SK-N-SH (cell line): ENCODE measurements at places on chromosomes 12 and 14. TPM values are rescaled to one million over a fixed set of nuclear protein-coding genes. Genes with fewer than 3 reads are reported as not detected.

PIANP gene
- 5.9 and 9.9 TPM in 2 replicates for polyA plus RNA-seq

MGAT4C gene
- polyA plus RNA-seq = 0.02 and 0.07 TPM in 2 replicates

CLEC14A gene
- polyA plus RNA-seq = 0.02 TPM in 1 of 2 replicates, not detected in the other

OR5AU1 gene
- polyA plus RNA-seq = not detected in 2 replicates

SPRYD3 gene
- polyA plus RNA-seq = 20.3 and 25.8 TPM in 2 replicates

TPPP2 gene
- not detected in 2 replicates for polyA plus RNA-seq

IL22 gene
- polyA plus RNA-seq = not detected in 2 replicates

CLMN gene
- polyA plus RNA-seq = 1.4 TPM in 2 replicates

HCAR3 gene
- not detected in 2 replicates for polyA plus RNA-seq
